ENCODE measurements at places on chromosomes 11 and 22.
A peak's percentile ranks its signal among the peaks of the same experiment; 100 is the strongest.

DNA sequence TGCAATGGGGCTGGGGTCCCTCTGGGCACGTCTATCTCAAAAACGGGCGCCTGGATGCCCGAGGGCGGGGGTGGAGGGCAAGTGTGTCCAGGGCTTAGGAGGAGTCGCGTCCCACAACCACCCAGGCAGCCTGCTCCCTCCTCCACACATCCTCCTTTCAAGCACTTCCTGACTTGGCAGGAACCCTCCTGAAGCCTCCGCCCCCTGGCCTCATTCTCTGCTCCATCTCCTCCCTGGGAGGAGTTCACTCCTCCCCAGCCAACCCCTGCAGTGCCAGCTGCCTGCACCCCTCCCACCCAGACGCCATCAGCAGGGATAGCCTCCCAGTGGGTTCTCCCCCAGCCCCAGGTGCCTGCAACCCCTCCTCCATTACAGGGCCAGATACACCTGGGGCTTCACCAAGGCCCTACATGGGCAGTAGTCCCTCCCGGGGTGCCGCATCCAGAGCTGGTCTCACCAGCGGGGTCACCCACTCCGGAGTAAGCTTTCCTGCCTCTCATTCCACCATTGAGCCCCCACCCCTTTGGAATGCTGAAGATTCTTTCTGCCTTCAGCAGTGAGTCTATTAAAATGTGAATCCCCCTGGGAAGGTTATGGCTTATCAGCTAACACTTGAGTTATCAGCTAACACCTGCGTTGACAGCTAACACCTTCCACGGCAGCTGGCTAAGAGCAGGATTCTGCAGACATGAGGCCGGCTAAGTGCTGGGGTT lies 24.4 kb downstream of the RTN4R start:
- peak; percentile 69 for DNase-seq

DNA sequence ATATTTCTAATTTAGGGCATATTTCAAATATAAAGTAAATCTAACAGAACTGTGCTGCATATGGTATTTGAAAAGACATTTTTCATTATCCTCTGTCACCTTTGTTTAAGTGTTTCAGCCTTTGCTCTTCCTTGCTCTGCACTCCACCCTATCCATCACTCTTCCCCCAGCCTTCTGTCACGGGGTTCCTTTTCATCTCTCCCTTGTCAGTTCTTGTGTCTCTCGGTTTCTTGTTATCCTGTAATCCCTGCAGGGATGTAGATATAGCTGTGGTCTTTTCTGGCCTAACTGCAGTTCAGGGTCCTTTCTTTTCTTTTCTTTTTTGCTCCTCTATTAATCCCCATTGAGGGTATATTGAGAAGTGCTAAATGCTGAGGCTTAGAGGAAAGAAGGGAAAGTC lies 261.9 kb downstream of the DCDC1 start:
- no peak for DNase-seq

- DNase-seq: peak; percentile 41
Observed at GRCh38 chr22:31944700-31945442, 536 bp downstream of the YWHAH start.

DNA sequence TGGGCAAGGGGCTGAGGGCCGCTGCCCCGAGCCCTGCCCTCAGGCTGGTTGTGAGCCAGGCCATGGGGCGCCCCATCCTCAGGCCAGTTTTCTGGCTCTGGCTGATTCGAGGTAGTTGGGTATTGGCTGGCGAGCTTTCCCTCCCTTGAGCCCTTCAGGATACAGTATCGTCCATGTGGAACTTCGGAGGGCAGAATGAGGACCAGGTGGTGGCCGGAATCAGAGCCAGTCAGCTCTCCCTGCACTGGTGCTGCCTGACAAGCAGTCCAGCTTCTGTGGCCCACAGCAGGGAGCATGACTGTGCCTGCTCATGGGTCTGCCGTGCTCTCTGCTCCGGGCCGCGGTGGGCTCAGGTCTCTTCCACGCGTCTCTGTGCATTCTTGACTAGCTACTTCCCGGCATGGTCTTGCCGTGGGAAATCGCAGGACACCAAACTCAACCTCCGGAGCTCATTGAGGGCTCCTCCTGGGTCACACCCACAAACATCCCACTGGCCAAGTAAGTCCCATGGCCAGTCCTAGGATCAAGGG lies 1289.3 kb downstream of the BRD1 start:
- no peak for DNase-seq

GRCh38 chr22:40694411-40694810 lies 15.1 kb downstream of the MCHR1 start:
- DNase-seq: no peak

DNA sequence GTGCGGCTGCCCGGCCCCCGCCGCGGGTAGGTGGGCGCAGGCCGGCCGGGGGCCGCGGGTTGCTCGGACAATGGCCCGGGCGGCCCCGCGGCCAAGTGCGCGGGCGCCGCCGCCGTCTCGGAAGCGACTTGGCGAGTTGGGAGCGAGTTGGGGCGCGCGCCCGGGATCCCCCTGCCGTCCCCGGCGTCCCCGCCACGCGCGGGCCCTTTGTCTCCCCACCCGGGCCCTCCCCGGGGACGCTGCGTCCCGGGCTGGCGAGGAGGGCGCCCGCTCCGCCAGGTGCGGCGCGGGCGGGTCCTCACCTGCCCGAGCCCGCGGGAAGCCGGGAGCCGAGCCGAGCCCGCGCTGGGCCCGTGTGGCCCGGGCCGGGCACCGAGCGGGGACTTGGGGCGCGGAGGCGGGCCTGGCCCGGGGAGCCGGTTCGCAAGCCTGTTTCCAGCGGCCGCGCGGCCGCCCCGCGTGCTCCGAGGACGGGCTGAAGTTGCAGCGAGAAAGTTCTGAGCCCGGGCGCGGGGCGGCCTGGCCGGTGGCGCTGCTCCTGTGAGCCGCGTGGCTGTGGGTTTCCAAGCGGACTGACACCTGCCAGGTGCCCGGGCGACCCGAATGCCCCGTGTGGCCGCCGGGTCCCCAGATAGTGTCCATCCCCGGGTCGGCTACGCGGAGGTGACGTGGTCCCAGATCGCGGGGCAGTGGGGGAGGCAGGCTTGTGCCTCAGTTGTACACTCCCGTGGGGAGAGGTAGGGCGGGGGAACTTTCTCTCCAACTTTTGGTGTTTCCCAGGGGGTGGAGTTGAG lies 586 bp downstream of the LRP5 start:
- DNase-seq: no peak

- no peak for DNase-seq
Observed at GRCh38 chr22:18032455-18033101, 8.2 kb upstream of the MICAL3 start.

DNA sequence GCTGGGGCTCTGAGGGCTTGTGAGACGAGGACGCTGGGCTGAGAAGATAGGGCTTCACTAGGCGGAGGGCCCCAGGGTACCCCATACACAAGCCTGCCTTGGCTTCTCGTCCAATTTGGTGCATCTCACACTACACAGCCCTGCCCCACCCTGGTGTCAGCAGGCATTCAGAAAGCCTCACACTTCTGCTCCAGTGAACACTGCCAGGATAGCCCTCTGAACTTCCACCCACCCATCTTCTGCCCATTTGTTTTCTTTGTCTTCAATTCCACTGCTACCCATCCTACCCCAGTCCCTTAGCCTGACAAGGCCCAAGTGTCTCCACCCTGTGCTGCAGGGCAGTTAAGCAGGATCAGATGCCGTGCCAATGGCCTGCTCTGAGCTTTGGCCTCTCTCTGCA lies 1.9 kb upstream of the BUD13 start:
- DNase-seq: no peak

GRCh38 chr22:44995715-44996114 lies 14.1 kb downstream of the PHF21B start:
- DNase-seq: no peak

DNA sequence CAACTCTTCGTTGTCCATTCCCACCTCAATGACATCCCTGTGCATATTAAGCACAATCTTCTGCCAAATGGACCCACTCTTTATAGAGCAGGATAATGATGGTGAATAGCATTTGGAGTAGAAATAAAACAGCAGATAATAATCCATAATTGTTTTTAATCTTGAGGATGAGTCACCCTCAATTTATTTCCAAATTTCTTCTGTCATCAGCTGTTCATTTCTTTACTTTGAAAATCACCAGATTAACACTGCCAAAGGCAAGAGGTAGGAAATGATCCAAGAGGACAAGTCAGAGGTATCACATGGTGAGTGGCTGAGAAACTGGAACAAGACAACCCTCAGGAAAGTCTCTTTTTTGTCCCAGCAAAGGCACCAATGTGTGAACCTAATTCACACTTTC lies 7.3 kb upstream of the AMBRA1 start:
- DNase-seq: no peak

DNA sequence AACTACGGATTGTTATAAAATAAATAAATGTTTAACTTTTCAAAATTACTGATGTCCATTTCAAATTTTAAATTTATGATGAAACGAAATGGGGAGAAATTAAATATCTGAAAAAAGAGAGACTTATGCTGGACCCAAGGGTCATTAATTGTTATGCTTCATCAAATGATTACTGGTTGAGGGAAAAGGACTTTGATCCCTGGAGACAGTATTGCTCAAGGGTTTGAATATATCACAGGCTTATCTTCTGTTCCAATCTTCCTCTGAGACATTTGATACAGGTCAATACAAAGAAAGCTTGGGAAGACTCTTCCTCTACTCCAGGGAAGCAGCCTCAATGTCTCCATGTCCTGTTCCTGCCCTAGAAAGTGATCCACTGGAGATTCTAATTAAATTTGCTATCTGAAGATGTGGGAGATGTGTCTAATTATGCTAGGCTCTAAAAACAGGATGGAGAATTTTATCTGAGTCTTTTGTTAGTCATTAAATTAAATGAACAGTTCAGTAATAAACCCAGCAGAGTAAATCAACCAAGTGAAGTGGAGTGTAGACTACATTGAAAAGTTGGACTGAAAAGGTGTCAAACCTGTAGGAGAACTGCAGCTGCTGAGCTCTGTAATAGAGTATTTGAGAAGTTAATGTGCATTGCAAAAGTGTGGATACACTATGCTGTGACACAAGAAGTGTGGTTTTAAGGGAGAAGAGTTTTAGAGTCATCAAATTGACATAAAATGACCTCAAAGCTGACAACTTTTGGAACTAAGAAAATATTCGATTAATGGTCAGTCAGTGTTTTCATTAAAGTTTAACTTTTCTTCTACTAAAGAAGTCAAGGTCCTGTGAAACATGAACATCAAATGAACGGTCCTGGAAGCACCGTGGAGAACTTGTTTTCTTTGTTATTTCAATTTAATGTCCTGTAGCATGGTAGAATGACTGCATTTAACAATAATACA lies 623.7 kb upstream of the CCDC90B start:
- DNase-seq: no peak

GRCh38 chr22:47996446-47996857 lies 1234.0 kb downstream of the TBC1D22A start:
- no peak for DNase-seq

DNA sequence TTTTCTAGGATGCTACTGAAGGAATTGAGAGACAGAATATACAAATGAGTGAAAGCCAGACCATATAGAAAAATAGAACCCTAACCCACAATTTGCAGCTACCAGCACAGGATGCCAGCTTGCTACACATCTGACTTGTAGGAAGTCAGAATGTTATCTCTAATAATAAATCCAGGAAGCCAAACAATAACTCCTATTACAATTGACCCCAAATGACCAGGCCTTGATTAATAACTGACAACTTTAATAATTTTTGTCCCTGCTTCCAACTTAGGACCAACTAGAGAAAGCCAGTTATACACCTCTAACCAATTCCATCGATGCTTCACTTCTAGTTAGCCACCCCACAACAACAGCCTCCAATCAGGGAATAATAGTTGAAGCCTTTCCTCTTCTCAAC lies 193.4 kb downstream of the CASP12 start:
- no peak for DNase-seq

DNA sequence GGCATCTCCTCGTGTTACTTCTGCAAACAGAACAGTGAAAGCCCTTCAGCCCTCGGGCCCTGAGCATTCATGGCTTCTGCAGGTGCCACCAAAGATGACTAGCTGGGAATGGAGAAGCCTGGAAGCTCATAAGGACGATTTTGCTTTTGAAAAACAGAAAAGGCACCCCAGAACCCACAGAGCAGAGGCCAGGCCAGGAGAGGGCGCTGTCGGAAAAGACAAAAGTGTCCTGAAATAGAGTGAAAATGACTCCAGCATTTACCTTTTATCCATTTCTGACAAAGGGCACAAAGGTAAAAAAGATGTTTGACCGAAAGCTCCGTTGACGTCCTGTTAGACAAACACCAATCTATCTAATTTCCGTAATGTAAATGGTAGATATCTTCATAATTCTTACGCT lies 37.6 kb downstream of the ZNF195 start:
- peak; percentile 65 for DNase-seq

DNA sequence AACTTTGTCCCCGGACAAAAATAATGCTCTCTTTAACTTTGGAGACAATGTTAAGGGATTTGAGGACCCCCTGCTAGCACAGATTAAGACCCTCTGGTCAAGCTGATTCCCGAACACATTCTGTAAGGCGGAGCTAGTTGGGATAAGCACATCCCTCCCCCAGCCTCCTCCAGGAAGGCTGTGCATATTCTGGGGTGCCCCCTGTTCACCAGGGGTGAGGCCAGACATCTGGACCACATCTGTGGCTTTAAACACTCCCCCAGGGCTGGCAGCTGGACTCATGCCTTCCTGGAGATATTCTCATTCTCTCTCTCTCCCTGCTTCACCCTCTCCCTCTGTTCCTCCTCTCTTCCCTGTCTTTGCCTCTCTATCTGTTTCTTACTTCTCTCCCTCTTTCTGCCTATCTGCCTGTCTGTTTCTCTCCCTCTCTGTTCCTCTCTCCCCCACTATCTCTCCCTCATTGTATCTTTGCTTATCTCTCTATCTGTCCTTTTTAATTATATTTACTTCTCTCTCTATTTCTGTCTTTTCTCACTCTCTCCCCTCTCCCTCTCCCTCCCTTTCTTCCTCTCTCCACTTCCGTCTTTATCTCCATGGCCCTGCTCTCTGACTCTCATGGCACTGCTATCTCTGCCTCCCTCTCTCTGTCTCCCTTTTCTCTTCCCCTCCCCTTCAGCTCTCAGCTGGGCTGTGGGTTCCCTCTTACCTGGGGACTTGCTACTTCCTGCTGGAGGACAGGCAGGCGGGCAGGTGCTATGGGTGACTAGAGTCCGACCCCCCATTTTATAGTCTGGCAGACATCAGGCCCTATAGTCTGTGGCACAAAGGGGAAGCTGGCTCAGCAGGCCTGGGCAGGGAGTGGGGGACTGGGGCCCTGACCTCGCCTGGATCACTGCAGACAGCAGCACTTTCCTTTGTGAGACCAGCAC lies at the start of gene CRYBB1:
Gene CRYBB1, minus strand, starts transcription at position 757 of the 929 bp plus-strand sequence. CDS start 1,708 bp downstream, outside the sequence.
- no peak for DNase-seq

DNA sequence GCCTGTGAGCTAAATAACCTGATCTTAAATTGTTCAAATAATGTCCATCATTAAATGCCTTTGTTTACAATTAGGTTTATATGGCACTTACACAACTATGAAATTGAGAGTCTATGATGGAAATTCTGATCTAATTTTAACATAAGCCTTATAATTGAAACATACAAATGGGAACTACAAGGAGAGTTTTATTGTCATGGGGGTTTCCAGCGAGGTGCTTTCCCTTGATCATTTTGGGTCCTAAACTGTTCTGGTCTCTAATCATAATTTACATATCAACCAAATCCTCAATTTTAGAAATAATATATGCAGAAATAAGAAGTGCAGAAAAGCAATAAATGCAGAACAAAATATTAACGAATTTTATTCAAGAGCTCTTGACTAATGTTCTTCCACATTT lies 44.9 kb downstream of the RRAS2 start:
- DNase-seq: no peak

Data from BE2C (cell line).